Muscle of arm (tissue), 14 donors: ENCODE measurements at places on chromosomes 3 and 15.

DNA sequence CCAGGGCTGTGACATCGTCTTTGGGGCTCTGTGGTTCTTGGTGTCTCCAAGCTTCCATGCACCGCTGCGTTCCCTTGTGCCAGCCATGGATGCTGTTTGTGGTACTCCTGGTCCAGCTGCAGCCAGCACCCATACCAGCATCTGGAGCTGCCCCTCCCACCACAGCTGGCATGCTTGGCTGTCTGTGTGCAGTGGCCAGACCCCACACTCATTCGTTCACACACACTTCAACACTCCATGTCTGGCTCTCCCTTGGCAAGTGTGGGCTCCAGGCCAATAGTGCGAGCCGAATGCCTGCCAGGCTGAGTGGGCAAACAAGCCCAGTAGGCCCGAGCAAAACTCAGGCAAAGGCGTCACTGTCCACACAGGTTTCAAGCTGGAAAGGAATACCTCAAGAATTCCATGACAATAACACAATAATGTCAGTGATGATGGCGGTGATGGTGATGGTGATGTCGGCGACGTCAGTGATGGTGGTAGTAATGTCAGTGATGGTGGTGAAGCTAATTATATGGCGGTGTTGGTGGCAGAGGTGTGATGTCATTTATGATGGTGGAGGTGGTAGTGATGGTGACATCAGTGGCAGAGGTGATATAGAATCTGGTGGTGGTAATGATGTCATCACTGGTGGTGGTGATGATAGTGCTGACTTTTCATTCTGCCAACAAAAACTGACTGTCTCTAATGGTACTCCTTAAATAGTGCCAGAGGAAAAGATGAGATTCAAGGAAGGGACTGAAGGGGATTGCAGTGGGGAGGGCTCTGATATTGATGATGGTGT lies 19.3 kb downstream of the TBC1D21 start:
- no peak for DNase-seq

DNA sequence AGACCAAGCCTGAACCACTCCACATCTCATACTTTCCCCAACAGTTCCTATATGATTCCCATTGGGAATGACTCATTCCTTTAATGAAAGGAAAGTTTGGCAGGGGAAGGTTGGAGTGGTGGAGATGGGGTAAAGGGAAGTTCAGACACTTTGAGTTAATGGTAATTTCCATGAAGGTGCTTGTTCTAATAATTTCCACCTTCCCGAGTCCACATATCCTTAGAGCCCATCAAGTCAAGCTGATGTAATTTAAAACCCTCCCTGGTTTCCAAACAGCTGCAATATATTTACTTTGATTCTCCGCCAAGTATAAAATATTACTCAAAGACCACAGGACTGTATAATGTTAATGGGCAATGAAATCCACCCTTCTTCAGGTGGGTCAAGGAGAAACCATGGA lies 95.0 kb upstream of the GALNT15 start:
- DNase-seq = no peak

- peak; percentile 71 for DNase-seq
Observed at GRCh38 chr15:91609966-91610365, 243.5 kb upstream of the SLCO3A1 start.

DNA sequence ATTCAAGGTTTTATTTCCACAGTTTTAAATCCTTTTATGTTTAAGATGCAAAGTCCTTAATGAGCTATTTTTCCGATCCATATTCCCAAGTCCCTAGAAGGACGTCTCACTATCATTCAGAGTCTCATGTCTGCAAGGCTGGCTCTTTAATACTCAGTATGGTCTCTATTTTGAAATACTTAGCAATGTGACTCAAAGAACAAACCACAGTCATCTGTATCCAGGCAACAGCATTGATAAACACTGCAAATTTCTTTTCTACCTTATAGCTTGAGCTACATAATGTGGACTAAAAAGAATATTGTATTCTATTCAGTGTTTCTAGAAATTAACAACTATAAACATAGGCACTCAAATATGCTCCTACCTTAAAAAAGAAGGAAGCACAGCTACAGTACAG lies 588.3 kb upstream of the NAALADL2 start:
- DNase-seq = no peak

GRCh38 chr3:110378481-110378880 lies 693.1 kb upstream of the NECTIN3 start:
- DNase-seq = no peak

GRCh38 chr15:80395616-80396015 lies 8.6 kb upstream of the ARNT2 start:
- DNase-seq = no peak
